Fibroblast of mammary gland (primary cell): ENCODE measurements at places on chromosomes 7 and 10.
A peak's percentile ranks its signal among the peaks of the same experiment; 100 is the strongest.

DNA sequence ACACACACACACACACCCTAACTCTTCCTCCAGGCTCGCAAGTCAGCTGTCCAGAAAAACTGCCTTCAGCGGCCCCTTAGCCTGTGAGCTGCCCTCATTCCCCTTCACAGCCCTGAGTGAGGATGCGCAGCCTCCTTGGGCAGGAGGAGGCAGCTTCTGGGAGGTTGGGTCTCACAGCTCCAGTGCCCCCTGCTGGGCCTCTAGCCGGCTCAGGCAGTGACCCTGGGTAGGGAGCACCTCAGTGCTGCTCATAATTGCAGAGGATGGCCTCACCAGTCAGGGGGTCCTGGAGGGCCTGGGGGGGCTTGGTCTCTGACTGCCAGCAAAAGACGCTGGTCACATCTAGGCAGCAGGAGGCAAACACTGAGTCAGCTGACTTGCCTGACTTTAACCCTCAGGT, 43.7 kb downstream of the ZNF273 start:
- DNase-seq, result peak; percentile 12

DNA sequence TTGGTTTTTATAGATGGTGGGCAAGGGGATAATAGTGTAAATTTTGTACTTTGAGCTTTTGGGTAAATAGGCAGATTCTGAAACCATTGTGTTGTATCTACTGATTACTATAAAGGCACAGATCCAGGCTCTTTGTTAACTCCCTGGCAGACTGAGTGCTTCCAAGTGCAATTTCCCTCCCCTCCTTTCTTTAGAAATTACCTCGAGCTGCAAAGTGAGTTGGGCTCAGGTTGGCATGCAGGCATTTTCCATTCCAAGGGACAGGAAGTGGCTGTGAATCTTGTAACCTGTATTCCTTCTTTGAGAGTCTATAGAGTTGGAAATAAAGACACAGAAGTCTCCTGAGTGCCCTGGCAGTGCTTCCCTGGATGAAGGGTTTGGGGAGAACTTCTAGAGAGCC, 494.2 kb upstream of the GALNT17 start:
- DNase-seq, result no peak

DNA sequence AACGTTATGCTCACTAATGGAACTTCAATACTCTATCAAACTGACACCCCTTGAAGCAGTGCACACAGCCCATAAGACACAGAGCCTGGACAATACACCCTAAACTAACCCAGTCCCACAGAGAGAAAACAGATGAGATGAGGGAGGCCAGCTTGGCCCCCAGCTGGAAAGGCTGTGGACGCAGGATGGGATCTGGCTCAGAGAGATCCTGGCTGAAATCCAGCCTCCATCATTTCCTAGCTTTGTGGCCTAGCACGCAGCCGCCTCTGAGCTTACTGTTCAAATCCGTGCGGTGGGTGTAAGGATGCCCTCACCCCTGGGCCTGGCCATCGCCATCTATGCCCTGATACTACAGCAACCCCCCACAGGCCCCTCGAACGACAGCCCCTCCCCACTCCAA, 32.7 kb downstream of the SNX8 start:
- DNase-seq, result peak; percentile 69

GRCh38 chr10:12589291-12589690, 239.9 kb downstream of the CAMK1D start:
- DNase-seq, result no peak

- DNase-seq, result no peak
Observed at GRCh38 chr7:91780521-91780920, 100.0 kb downstream of the MTERF1 start.

GRCh38 chr7:129771201-129771927, 159.8 kb downstream of the NRF1 start:
- no peak for DNase-seq

DNA sequence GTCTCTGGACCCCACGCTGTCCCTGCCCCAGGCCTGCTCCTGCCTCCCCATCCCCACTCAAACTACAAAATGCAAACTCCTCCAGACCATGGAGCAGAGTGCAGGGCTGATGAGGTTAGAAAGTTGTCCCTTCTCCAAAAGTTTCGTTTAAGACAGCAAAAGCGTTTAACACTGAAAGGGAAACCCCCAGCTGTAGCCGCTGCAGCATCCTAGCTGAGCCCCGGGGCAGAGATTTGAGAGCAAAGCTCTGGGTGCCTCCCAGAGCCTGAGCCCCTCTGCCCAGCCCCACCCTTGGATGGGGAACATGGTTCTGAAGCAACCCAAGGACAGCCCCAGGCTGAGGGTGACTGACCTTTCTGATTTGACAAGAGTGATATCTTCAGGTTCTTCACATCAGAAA, 52.8 kb upstream of the ENO4 start:
- no peak for DNase-seq

GRCh38 chr10:61047788-61048560, 104.0 kb upstream of the RHOBTB1 start:
- DNase-seq, result no peak

DNA sequence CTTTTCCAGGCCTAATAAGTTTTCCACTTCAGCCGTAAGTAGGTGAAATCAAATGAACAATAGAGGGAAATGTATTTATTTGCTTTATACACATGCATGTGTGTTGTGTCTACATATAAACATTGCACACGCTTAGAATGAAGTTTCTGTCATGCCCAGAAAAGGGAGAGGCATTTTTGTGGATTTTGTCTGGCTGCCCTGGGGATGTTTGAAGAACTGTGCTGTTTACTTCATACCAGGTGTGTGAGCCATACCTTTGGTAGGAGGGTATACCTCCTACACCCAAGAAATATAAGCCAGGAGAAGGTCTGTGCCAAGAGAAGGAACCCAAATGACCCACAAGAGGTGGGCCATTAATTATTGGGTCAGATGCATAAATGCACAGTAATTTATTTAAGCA, 12.8 kb downstream of the GATAD1 start:
- DNase-seq, result no peak

- no peak for DNase-seq
Observed at GRCh38 chr7:35498416-35498815, 196.5 kb downstream of the HERPUD2 start.

GRCh38 chr7:2967253-2967652, 76.4 kb downstream of the CARD11 start:
- no peak for DNase-seq

DNA sequence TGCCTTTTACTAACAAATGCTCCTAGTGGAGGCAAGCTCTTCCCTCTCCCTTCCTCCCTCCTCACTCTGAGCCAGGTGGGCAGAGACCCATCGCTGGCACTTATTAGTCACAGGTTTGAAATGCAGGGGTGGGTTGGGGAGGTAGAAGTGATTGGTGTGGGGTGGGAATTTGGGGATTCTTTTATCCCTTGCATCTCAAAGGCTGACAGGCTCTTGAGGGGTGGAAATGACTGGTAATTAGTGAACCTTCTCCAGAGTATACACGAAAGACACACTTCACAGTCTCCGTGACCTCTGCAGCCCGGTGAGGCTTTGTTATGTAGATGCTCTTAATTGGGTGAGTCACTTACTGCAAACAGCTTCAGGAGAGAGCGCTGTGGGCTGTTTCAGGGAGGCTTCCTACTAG, 13.9 kb upstream of the LRMDA start:
- DNase-seq, result no peak

DNA sequence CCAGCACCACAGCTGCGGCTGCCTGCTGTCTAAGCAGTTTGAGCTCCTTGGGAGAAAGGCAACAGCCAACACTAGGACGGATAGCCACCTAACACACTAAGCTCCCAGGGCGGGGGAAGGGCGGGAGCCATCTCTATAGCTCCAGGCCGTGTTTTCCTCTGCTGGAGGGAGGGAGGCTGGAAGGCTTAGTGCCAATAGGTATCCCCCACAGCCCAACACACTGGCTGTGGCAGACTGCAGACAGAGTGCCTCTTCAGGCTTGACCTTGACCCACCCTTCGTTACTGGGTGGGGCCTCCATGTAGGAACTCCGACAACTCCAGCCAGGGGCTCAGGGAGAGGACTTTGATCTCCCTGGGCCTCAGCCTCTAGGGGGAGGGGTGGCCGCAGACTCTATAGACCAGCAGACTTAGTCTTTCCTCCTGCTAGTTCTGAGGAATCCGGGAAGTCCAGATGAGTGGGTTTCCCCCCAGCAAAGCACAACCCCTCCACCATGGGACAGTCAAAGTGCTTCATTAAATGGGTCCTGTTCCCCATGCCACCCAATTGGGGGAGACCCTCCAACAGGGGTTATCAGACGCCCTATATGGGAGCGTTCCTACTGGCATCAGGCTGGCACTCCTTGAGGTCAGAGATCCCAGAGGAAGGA, 314.4 kb upstream of the MKI67 start:
- DNase-seq, result no peak

GRCh38 chr7:150715293-150715692, 1.1 kb upstream of the GIMAP1 start:
- no peak for DNase-seq

- no peak for DNase-seq
Observed at GRCh38 chr7:111784296-111784695, 222.0 kb upstream of the IMMP2L start.

DNA sequence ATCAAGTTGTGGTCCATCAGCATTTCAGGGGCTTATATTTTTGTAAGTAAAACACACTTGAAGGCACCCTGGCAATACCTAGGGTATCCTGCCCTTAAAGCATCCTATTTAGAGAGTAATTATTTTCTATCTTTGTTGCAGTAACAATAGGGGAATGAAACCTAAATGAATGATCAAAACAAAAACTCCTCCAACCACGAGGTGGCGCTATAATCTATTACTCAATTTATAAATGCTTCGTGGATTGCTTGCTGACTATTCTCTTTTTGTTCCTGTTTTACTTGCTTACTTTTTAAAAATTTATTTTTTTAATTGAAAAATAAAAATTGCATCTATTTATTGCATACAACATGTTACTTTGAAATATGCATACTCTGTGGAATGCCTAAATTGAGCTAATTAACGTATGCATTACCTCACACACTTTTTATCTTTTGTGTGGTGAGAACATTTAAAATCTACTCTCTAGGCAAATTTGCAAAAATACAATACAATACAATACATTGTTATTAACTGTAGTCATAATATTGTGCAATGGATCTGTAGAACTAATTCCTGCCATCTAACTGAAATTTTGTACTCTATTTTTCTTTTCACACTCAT, 147.7 kb upstream of the BMPER start:
- DNase-seq, result peak; percentile 75

DNA sequence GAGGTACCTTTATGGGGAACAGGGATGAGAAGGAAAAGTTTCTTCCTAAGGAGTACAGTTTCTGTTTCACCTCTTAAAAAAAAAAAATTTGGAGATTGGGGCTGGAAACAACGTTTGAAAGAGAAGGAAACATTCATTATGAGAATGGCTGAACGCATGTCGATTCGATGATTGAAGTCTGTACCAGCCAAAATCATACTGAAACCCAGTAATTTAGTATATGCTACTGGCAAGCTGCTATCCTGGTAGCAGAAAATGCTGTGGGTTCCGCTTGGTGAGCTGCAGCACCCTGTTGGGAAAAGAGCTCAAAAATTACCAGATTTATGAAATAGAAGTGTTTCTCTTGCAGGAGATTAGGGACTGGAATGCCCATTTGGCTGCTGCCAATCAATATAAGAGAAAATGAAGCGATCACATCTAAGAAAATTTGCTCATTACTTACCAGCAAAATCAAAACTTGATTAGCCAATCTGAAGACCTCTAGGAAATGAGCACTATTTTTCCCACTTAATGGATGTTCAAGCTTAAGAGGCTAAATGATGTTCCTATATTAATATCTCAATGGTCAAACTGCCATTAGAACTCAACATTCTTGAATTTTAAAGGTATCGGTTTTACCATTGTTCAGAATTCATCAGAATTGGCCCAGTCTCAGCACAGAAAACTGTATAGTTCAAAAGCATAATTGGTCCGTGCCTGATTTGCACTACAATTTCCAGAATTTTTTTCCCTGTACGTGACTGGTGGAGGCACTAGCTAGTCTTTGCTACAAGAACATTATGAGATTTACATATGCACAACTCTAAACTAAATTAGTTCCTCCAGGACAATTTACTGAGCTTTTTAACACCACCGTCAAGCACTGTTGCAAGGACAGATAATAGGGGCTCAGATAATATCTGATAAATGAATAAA, 1.2 kb upstream of the ITGB1 start:
- DNase-seq, result no peak

GRCh38 chr10:133461027-133461426, 7.3 kb downstream of the SCART1 start:
- DNase-seq, result no peak

DNA sequence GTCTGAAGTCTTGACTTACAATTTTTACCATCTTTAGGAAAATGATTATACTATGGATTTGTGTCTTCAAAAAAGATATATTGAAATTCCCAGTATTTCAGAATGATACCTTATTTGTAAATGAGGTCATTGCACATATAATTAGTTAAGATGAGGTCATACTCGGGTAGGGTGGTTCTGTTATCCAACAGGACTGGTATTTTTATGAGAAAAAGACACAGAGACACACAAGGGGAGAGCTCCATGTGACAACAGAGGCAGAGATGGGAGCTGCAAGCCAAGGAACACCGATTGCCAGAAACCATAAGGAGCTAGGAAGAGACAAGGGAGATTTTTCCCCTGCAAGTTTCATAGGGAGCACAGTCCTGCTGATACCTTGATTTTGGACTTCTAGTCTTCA, 356.9 kb downstream of the ARL4A start:
- no peak for DNase-seq

DNA sequence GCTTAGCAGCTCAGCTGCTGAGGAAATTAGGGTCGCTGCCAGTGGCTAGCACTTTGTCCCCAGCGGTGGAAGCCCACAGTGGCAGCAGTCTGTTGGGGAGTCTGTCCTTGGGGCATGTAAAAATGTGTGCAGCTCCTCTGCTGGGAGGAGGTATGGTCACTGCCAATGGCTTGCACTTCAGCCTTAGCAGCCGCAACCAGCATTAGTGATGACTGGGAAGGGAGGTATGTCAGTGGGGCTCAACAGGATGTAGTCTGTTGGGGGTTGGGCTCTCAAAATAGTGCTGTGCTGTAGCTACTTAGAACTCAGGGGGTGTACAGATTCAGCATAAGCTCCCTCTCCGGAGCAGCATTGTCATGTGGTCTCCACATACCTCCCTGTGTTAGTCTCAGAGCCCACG, 189.9 kb downstream of the ZEB1 start:
- no peak for DNase-seq

- peak; percentile 50 for DNase-seq
Observed at GRCh38 chr10:104209575-104210198, 22.5 kb downstream of the CFAP43 start.

DNA sequence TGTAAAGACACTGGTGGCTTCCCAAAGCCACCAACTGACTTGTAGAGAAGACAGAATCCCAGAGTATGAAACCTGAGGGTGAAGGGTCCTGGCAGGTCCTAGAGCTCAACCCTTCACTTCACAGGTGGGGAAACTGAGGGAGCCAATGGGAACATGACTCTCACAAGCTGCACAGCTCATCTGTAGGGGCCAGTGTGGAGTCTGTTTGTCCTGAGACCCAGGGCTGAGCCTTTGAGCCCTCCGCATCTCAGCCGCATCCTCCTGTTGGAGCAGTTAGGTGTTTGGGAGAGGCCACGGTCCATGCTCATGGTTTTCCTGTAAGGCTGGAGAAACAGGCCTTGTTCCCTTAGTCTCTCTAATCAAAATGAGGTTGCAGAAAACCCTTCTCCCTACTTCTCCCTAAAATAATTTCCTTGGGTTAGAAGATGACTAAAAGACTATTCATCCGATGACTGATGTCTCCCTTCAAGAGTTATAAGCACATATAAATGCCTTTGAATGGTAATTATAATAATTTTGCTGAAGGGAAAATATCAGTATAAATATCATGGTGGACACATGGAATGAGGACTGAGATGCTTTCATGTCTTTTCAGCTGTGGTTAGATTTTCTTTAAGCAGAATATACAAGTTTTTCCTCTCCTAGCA, 10.3 kb downstream of the HTRA1 start:
- peak; percentile 70 for DNase-seq

- DNase-seq, result no peak
Observed at GRCh38 chr10:107585630-107586029, 421.1 kb upstream of the SORCS1 start.
